ENCODE measurements at places on chromosomes 12 and 14.

- DNase-seq: no peak
Observed at GRCh38 chr12:20211981-20212421, 156.3 kb upstream of the PDE3A start.

GRCh38 chr12:118979763-118980406 is 1.5 kb upstream of the SRRM4 start:
- no peak for DNase-seq

GRCh38 chr14:75206190-75206589 is 29.8 kb upstream of the TMED10 start:
- DNase-seq: no peak

GRCh38 chr14:102292441-102292840 is 12.5 kb downstream of the MOK start:
- no peak for DNase-seq

DNA sequence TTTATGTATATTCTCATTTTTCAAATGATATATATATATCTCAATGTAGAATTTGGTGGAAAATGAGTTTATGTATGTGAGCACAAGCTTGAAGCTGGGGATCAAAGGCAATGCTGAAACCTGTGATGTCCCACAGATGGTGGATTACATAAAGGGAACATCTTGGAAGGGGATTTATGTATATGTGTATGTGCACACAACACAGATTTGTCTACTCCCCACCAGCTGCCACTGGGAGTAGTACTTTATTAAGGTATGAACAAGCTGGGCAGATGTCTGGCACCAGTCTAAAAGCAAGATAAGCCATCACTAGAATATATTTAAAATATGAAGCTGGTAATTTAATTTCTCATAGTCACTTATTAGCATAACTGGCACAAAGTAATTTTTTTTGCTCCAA is 895.6 kb downstream of the SLC6A15 start:
- no peak for DNase-seq

DNA sequence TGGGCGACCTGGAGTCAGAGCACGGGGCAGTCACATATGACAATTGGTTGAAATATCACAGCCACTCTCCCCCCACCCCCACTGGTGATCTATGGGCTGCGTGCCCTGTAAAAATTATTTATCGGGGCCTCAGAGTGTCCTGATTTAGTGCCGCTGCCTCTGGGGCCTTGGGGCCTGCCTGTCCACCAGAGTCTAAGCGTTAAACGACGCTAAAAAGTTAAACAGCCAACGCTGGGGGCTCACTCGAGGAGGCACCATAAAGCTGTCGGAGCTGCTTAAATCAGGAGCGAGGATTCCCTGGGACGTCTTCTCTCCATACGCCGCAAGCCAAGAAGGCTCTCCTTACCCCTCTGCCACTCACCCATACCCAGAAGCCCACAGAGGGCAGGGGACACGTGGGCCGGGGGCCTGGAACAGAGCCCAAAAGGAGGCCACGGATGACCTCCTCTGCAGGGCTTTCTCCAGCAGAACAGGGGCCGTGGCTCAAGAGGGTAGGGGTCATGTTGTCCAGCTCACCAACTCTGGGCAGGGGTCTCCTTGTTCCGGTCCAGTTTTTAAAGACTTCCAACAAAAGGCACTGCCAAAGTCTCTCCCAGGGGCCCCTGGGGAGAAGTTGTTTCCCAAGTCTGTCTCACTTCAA is 42.2 kb downstream of the SMUG1 start:
- no peak for DNase-seq

DNA sequence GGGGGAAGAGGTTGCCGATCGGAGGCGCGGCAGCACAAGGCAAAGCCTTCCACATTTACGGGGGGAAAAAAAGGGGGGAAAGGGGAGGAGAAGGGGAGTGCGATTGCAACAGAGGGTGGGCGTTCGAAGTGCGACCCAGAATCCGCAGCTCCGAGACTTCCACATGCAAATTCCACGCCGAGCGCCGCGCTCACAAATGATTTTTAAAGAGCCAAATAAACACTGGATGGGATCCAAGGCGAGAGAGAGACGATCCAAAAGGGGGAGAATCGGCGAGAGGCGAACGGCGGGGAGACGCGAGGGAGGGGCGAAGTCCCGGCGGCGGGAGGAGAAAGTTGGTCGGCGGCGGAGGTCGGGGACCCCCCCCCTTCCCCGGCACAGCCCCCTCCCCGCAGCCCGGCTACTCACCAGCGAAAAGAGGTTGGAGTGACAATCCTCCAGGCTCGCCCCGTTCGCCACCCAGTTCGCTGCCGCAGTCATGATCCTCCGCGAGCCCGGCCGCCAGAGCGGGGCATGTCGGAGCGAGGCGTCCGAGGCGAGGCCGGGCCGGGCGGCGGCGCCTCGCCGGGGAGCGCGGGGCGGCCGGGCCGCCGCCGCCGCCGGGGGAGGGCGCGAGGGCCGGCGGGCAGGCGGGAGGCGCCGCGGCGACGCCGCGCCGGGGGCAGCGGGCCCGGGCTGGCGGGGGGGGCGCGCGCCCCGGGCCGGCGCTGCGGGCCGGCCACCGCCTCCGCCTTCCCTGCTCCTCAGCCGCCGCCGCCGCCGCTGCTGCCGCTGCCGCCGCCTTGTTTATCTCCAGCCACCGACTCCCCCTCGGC is 634 bp downstream of the MED13L start:
- peak; percentile 58 for DNase-seq

DNA sequence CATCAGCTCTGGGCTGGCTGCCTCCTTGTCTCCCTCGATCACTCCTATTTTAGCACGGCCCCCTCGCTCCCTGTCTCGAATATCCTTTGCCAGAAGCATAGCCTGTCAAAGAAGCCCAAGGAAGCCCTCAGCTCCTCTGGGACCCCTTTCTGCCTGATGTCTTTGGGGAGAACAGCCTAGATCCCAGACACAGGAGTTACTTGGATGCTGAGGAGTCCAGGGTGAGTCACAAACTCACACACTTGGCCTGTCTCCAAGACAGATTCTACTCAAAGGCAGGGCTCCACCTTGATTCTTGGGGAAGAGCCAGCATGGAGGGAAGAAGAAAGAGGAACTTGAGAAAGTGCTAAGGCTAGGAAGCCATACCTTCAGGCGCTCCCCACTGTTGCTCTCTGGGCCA is 8.1 kb downstream of the AVIL start:
- no peak for DNase-seq

- no peak for DNase-seq
Observed at GRCh38 chr14:101623685-101624444, 62.6 kb downstream of the DIO3 start.

DNA sequence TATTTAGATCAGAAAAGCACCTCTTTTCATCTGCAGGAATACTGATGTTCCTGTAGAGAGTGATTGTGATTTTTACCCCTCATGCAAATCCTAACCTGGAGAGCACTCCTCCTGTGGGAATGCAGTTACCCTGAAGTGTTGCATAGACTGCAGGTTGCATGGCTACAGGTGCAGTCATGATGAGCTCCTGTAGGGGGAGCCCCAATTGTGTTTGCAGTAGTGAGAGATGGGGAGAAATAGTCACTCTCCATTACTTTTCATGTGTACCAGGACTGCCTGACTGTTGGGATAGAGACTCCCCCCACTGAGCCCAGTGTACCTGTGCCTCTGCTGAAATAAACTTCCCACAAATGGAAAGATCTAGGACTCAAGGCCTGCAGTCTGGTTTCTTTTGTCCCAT is 1086.5 kb downstream of the SLC6A15 start:
- no peak for DNase-seq

DNA sequence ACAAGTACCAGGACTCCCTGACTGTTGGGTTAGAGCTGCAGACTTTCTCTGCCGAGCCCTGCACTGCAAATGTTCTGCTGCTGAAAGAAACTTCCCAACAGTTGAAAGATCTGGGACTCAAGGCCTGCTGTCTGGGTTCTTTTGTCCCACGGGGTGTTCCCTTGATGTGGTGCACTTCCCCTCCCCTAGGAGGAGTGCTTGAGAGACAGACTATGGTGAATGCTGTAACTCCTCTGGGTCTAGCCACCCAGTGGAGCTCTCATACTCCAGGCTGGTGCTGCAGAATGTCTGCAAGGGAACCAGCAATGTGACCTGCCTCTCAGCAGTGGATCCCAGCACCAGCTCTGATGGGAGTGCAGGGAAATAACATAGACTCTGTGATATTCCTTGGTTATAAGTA is 129.2 kb upstream of the SLCO1B1 start:
- DNase-seq: no peak

- no peak for DNase-seq
Observed at GRCh38 chr12:108814462-108815211, 42.7 kb downstream of the SSH1 start.

DNA sequence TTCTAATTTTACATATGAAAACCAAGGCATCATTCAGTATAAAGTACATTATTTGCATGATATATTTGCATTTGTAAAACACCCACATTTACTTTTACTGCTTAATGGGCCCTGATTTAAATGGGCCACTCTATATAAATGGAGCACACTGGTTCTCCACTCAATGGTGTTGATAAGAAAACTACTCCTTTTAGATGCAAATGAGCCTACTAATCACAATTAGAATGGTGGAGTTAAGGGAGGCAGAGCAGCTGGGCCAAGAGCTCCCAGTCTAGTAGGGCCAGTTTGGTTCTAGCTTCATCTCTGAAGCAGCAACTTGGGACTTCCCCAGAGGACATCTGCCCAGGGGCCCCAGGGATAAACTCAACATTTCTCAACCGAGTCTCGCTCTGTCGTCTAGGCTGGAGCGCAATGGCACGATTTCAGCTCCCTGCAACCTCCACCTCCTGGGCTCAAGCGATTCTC is 120.7 kb downstream of the FOXN3 start:
- DNase-seq: no peak

DNA sequence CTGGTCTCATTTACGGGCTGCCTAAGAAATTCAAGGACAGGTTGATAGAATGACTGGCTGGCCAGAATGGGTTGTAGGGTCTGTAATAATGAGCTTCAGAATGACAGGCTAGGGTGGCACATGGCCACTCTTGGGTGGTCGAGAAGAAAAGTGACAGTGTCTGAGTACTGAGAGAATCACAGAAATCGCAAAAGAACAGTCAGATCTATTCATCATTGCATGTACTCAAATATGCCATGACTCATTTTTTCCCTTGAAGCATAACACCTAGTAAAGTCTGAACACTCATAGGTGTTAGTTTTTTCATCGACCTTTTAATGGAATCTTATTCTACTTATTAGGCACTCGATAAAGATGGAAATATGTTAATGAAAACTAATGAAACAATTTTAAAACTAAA is 37.8 kb upstream of the SEL1L start:
- DNase-seq: no peak

GRCh38 chr14:71198687-71199086 is 291.4 kb downstream of the PCNX1 start:
- no peak for DNase-seq

DNA sequence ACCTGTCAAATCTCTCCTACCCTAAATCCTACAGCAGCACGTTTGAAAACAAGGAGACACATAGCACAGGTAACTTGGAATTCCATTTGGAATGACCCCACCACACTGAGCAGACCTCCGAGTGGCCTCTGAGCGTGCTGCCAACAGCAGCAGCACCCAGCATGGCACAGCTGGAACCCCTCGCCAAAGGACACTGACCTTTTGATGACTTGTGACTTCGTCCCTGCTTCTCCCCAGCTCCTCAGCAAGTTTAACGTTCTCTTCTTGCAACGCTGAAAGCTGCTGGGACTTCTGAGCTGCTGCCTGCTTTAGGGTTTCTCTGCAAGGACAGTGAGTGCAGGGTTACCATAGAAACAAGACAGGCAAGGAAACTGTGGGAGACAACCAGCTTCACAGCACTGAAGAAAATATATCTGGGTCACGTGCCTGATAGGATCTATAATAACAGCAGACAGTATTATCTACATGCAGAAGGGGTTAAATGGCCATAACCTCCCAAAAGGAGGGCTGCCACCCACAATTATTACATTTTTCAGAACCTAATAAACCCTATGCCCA is 43.3 kb upstream of the VPS33A start:
- DNase-seq: no peak

DNA sequence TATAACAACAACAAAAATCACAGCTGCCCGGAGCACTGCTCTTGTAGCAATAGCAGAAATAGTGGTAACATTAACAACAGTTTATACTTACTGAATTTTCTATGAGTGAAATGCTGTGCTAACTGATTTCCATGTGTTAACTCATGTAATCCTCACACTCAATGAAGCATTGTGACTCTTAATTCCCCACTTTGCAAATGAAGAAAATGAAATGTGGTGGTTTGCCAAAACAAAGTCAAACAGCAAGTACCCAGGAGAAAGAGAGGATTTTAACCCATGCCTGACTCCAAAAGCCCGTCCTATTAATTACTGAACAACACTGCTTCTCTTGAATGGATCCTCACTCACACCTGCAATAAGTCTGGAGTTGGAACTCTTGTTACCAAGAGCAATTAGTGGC is 123.5 kb downstream of the MED13L start:
- no peak for DNase-seq

- DNase-seq: no peak
Observed at GRCh38 chr14:21268617-21269251, 508 bp downstream of the HNRNPC start.

DNA sequence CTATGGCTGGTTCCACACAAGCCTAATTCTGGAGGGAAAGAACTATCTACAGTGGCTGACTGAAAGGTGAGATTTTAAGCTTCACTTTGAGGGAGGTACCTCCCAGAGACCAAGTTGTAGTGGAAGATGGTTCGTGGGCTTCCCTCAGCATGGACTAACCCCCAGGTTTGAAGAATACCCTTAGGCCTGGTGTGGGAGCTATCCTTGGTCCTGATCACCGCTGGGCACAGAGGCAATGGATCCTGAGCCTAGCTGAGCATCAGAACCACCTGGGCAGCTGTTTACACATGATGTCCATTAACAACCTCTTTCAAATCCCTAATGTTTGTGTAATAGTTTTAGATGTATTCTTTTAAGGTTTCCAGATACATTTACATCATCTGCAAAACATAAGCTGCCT is 10.3 kb downstream of the DAO start:
- no peak for DNase-seq

DNA sequence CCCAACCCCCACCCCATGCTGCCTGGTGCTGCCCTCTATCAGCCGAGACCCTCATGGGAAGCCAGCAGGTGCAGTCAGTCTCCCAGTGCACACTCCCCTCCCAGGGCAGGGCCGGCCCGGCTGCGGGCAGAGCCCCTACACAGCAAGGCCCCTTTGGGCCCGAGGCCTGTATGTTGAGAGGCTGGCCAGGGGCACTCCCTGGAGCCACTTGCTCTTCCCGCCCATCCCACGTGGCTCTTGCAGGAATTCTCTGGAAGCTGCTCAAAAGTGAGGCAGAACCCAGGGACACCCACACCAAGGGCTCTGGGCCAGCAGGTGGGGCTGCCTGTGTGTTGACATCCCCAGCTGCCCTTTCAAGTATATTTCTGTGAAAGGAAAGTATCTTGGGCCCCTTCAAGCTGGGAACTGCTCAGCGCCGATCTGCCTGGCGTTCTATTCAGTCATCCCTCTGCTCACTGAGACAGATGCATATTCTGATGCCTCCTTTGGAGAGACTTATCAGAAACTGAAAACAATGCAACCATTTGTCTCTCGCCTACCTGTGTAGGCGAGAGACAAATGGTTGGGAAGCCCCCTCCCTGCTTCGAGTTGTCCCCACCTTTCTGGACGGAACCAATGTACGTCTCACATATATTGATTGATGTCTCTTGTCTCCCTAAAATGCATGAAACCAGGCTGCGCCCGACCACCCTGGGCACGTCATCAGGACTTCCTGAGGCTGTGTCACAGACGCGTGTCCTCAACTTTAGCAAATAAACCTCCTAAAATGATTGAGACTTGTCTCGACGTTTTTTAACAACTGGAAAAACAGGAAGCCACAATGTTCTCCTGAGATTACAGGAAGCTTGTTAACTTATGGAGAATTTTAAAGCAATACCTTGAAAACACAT is 6.0 kb downstream of the GPR132 start:
- DNase-seq: no peak
